NAMALWA (cell line): ENCODE measurements at places on chromosomes 11 and 22.

DNA sequence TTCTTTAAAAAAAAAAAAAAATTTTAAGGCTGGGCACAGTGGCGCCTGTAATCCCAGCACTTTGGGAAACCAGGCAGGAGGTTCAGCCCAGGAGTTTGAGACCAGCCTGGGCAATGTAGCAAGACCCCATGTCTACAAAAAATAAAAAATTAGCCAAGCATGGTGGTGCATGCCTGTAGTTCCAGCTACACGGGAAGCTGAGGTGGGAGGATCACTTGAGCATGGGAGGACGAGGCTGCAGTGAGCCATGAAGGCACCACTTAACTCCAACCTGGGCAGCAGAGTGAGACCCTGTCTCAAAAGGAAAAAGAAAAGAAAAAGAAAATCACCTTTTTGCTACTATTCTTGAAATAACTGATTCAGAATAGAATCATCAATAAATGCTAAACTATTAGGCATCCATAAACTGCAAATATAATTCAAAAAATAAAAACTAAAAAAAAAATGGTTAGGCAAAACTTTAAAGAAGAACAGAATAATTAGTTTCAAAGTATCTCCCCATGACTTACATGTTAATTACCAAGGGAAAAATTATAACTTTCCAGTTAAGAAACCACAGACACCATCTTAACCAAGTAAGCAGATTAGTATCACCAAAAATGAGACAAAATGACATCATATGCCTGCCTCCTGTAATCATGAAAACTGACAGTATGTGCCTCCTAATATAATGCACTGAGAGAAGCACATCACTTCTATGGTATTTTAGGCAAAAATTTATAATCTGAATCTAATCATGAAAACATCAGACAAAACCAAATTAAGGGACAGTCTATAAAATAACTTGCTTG lies 63.6 kb downstream of the DENND5A start:
- no peak for DNase-seq

DNA sequence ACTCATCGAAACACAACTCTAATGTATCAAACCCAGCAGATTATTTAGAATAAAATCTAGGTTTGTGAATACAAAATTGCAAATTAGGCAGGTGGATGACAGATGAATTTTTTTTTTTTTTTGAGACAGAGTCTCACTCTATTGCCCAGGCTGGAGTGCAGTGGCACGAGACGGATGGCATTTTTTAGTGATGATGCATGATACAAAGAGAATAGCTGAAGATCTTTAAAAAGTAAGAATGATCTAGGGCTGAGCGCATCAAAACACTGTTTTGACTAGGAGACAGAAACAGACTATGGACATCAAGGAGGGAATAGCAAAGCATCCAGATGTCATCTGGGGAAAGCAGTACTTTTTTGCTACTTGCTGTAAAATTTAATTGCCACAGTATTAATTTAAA lies 63.8 kb downstream of the IMMP1L start:
- DNase-seq, result no peak

GRCh38 chr11:1931341-1932104 lies 12.0 kb downstream of the TNNT3 start:
- no peak for DNase-seq

DNA sequence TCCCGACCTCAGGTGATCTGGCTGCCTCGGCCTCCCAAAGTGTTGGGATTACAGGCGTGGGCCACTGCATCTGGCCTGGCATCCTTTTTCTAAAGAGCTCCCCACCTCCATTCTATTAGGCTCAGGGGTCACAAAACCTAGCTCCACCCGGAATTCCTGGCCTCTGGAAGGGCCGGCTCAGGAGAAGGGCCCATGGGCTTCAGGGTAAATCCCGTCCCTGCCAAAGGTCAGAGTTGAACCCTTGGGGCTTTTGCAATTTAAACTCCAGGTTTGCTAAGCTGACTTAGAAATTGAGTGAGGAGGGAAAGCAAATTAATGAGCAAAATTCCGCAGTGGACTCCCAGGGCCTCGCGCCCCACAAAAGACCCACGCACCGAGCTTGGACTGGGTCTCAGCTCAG lies 48.3 kb downstream of the RPS6KA4 start:
- DNase-seq, result no peak

DNA sequence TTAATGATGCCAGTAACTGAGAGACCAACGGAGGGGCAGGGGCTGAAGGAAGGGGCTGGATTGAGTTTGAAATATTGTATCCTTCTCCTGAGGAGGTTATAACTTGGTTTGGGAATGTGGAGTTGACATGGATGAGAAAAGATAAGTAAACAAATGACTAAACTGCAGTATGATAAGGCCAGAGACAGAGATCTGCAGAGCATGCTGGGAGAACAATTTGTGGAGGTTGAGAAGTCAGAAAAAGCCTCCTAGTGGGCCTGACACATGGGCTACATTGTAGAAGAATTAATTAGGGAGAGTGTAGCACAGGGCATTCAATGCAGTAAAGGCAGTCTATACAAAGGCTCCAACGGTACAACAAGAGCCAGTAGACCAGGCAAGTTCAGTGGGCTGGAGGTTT lies 55.9 kb downstream of the SPON1 start:
- no peak for DNase-seq

- DNase-seq, result peak; percentile 6
These were observed 81.7 kb upstream of the NECTIN1 start for GRCh38 chr11:119810478-119811232.

- no peak for DNase-seq
These were observed 183.1 kb downstream of the ARHGAP42 start for GRCh38 chr11:100870138-100870537.

- no peak for DNase-seq
These were observed 315.2 kb upstream of the B3GAT1 start for GRCh38 chr11:134727204-134727603.

DNA sequence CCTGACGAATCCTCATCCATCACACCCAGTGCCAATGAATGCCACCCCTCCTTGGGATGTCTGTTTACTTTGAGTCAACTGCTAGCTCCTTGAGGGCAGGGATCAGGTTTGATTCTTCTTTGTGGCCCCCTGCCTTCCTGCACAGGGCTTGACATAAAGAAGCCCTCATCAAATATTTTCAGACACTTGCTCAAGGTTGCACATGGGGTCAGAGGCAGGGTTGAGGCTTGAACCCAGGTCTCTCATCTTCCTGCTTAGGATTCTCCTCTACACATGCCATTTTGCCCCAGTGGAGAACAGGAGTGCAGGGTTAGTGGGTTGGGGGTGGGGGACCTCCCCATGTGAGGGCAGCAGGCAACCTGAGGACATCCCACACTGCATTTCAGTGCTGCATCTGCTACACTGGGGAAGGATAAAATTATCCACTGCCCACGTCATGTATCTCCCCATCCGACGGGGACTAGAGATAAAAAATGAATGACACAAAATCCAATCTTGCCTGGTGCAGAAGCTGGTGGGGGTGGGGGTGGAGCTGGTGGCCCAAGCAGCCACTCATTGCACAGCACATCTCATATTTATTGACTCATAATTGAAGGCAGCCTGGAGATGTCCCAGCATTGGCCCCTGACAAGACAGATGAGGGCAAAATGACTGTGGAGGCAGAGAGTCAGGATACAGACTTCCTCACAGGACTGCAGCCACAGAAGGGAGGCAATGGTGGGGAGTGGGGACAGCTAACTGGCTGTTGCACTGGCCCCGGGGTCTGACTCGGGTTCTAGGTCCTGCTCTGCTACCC lies 41.3 kb downstream of the NEU3 start:
- DNase-seq, result no peak

- DNase-seq, result no peak
These were observed 81.3 kb upstream of the ARHGAP20 start for GRCh38 chr11:110793556-110793955.

DNA sequence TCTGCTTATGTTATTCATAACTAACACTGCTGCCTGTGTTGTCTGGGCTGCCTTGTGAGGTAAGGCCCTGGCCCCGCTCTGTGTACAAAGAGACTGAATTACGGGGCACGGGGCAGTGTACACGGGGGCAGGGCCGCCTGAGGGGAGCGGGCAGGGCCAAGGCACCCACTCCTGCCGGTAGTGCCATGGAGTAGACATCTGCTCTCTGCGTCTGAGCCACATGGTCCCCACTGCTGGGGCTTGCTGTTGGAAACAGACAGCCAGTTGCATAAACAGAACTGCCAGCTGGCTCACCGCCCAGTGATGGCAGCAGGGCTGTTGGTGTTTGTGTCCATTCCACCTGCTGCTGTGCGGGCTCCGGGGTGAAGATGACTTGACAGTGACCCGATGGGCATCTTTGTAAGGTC lies 19.8 kb downstream of the FAM118A start:
- no peak for DNase-seq

DNA sequence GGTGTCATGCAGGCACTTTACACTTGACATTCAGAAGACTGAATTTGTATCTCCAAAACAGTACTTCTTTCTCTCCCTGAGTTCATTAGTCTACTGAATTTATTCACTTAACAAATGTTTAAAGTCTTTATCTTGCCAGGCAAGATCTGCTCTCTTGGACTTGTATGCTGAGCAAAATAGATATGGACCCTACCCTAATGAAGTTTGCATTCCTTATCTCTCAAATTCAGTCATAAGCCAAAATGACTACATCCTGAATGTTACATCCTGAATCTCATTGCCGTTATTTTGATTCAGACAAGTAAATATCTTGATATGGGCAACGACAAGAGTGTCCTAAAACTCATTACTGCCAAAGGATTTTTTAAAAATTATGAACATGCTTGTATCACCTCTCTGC lies 29.7 kb downstream of the FAR1 start:
- no peak for DNase-seq

DNA sequence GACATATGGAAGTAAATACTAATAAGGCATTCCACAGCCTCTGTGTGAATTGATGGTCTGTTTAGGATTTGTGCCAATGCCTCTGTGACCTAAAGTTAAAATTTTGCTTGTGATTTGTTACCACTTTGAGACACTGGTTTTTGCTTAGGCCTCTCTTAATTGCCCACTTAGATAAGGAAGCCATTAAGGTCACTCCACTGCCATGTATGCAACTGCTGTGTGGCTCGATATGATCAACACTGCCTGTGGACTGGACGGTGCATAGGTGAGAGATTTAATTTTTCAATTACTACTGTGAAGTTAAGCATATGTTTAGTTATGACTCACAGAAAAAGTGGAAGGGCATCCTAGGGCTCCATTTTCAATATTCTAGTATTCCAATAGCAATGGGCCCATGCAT lies 36.9 kb downstream of the CSRP3 start:
- no peak for DNase-seq

- DNase-seq, result peak; percentile 43
These were observed 110.1 kb upstream of the LUZP2 start for GRCh38 chr11:24386546-24387397.

DNA sequence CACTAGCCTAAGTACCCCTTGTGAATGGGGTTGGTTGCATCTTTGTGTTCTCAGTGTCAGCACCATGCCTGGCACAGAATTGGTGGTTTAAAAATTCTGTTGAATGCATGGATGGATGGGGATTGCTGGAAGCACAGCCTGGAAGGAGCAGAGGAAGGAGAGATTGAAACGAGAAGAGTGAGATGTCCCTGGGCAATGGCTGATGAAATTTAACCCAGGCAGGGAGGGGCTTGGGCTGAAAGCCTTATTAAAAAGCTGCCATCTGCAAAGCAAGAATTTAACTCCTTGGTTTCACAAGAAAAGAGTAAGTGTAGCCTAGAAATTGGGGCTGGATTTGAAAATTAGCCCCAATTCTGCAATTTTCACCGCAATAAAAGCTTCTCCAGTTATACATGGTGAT lies 126.7 kb downstream of the TEAD1 start:
- DNase-seq, result no peak

- DNase-seq, result no peak
These were observed 23.6 kb upstream of the MYRF start for GRCh38 chr11:61728940-61729219.

- DNase-seq, result no peak
These were observed 29.9 kb upstream of the COMT start for GRCh38 chr22:19911540-19912270.

GRCh38 chr11:133892584-133893380 lies 47.5 kb upstream of the SPATA19 start:
- no peak for DNase-seq

DNA sequence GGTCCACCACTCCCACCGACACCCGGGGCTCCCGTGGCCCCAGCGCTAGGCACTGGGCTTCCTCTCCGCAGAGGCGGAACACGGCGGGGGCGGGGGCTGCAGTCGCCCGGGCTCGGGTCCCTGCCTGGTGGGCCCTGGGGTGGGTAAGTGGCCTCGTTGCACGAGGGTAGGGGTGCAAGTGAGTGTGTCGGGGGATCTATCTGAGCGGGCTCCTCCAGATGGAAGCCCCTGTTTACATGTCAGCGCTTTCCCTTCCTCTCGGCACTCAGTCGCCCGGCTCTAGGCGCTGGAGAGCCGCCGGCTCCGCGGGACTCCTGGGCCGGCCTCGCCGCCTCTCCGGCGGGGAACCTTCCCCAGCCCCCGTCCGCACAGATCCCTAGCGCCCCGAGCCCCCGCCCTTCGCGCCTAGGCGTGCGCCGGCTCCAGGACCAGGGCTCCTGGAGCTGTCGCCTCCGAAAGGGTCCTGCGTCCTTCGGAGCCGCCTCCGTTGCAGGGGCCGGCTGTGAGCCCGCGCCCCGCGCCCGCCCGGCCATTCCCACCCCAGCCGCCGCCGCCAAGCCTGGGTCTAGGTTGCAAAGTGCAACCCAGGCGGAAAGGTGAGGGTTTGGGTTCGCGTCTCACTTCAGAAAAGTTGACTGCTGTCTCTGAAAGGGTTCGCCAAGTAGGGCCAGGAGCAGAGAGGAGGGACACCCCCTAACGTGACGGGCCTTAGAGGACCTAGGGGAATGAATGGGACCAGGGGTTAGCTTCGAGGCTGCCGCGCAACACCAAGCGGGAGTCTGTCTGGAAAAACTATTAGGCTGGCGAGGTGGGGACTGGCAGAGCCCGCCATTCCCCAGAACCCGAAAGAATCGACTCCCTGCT lies 978 bp downstream of the FLI1 start:
- DNase-seq, result peak; percentile 49

- DNase-seq, result no peak
These were observed 33.6 kb downstream of the TBC1D22A start for GRCh38 chr22:46795845-46796565.

- DNase-seq, result peak; percentile 15
These were observed 34.7 kb upstream of the SEPTIN5 start for GRCh38 chr22:19679522-19680101.

- no peak for DNase-seq
These were observed 31.9 kb downstream of the RTN4R start for GRCh38 chr22:20236052-20236717.

- DNase-seq, result no peak
These were observed 94.4 kb upstream of the OR4B1 start for GRCh38 chr11:48122246-48122645.

GRCh38 chr11:70029861-70030380 lies 48.2 kb upstream of the ANO1 start:
- DNase-seq, result no peak

- DNase-seq, result no peak
These were observed 10.9 kb downstream of the PHLDB1 start for GRCh38 chr11:118618115-118618990.

GRCh38 chr22:22835771-22836291 lies 51.8 kb upstream of the IGLL5 start:
- no peak for DNase-seq

GRCh38 chr22:27959335-27960090 lies 40.5 kb upstream of the PITPNB start:
- no peak for DNase-seq

GRCh38 chr11:66070604-66071380 lies 720 bp downstream of the PACS1 start:
- DNase-seq, result peak; percentile 32
